ENCODE measurements at places on chromosomes 2 and 18.

DNA sequence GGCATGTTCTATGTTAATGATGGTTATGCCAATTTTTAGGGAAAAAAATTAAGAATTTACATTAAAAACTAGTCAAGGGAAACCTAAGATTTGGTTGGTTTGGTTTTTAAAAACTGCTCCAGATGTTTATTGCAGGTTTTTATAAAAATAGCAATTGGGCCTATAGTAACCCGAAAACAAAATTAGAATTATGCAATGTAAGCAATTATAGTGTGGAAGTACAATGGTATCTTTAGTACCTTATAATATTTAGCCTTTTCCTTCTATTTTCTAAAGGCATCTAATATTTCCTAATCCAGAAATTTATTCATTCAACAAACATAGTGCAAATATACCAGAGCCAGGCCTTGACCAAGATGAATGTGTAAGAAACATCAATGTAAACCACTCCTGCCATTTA is 27.3 kb downstream of the CACNB4 start:
- no peak for DNase-seq

GRCh38 chr2:142716463-142717242 is 160.8 kb upstream of the KYNU start:
- DNase-seq: no peak

DNA sequence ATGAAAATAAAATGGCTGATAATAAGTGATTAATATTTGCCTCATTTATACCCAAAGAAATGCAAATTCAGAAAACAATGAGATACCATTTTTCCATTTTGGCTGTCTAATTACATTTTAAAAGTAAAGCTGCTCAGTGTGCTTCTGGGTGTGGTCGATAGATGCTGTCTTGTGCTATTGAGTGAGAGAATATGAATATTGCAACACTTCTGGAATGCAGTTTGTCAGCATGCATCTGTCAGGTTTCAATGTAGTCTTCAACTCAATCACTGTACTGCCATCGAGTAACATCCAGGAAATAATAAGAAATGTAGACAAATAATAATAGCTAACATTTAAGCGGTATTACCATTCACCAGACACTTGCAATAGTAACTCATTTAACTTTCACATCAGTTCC is 3.9 kb downstream of the IL18R1 start:
- no peak for DNase-seq

DNA sequence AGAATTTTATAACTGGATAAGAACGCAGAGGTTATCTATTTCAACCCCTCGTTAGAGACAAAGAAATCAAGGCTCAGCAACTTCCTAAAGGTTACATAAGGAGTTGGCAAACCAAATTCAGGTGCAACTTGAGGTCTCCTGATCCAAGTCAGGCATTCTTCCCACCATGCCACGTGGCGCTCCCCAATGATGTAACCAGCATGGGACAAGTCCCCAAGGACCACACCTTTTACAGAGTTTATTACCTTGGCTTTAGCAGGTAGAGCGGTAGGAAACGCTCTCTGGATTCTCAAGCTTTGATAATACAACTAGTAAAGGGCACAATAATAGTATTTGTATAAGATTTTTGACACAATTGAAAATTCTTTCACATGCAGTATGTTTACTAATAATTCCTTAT is 26.7 kb upstream of the MBOAT2 start:
- no peak for DNase-seq

GRCh38 chr18:21739604-21740537 is 721 bp upstream of the MIB1 start:
- no peak for DNase-seq

- no peak for DNase-seq
Measured at GRCh38 chr2:9179572-9180201, 26.9 kb upstream of the ASAP2 start.
